ENCODE measurements at places on chromosomes 6 and 20.

DNA sequence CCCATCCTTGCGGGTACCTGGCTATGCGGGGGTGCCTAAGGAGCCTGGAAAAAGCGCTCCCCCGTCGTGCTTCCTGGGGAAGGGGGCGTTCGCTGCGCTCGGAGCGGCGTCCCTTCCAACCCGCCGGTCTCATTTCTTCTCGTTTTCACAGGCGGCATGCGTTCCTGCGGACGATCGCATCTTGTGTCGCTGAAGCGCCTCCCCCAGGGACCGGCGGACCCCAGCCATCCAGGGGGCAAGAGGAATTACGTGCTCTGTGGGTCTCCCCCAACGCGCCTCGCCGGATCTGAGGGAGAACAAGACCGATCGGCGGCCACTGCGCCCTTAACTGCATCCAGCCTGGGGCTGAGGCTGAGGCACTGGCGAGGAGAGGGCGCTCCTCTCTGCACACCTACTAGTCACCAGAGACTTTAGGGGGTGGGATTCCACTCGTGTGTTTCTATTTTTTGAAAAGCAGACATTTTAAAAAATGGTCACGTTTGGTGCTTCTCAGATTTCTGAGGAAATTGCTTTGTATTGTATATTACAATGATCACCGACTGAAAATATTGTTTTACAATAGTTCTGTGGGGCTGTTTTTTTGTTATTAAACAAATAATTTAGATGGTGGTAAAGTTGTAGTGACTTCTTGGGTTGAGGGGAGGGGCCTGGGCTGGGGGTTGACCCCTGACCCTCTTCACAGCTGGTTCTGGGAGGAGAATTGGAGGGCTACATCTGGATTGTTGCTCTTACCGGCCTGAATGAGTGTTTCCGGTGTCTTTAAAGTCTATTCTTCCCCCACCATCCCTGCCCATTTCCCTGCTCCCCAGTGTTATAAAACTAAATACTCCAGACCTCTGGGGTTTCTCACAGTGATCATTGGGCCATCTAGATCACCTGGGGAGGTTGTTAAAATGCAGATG, 1.1 kb downstream of the ID1 start:
- no peak for DNase-seq

DNA sequence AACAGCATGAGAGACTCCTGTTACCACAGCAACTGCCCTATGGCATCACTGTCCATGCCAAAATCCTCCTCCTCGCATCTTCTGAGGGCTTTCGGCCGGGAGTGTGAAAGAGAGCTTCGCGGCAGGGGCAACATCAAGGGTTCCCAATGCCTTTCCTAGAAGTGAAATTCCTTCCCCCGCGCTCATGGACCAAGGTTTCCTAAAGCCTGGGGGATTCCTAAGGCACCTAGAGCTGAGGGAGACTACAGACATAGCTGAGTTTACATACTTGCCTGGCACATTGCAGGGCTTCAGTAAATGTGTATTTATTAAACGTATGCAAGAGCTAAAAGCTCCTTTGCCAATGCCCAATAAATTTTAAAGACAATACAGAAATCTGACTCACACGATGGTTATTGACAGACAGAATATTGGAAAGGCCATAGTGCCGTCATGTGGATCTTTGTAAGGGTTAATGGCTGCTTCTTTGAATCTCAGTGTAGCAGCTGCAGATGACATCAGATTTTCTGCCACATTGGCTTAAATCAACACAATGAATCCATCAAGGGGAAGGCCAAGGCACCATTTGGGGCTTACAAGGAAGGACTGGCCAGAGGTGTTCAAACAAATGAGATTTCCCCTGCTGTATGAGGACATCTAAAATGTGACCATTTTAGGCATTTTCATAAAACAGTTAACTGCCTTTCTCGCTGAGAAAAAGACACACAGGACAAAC, 281.2 kb upstream of the JARID2 start:
- DNase-seq: no peak

- DNase-seq: no peak
These were observed 50.9 kb upstream of the NXT1 start for GRCh38 chr20:23299673-23300050.

GRCh38 chr6:158290040-158290439, 22.2 kb upstream of the TULP4 start:
- DNase-seq: no peak

DNA sequence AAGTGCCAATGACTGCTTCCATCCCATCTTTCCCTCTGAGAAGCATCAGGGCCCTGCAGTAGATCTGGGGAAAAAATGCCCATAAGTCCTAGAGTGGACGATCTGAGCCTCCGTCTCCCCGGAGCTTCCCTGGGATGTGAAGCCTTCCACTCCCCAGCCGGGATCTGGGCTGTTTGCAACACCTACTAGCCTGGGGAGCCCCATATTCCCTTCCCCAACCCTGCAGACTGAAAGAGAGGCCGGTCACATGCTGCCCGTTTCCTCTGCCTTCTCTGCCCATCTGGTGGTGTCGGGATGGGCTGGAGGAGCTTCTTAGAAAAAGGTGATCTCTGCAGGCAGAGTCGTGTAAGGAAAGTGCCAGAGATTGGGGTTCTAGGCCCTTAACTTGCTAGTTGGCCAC, 1.1 kb downstream of the SNPH start:
- DNase-seq: no peak

Measured in left lobe of liver (tissue), 2 donors.